ENCODE measurements at places on chromosomes 7 and 10.

- no peak for DNase-seq
Observed at GRCh38 chr7:36387435-36388231, 2.0 kb upstream of the ANLN start.

- DNase-seq: no peak
Observed at GRCh38 chr7:37504801-37505200, 56.1 kb upstream of the ELMO1 start.

- DNase-seq: no peak
Observed at GRCh38 chr10:98168147-98168546, 33.7 kb downstream of the R3HCC1L start.

GRCh38 chr10:124723826-124724225 lies 20.4 kb downstream of the FAM53B start:
- no peak for DNase-seq

DNA sequence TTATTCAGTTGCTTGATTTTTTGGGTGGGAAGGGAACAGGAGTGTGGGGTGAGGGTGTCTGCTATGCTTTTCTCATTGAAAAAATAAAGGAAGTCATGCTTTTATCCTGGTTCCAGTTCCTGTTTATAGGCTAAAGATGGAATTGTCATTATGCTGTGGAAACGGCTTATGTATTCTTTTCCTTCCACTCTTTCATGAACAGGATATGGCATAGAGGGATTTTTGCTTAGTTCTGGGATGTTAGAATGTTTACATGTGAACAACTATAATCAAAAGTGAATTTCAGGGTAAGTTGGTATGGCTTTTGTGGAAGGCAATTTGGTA lies 35.9 kb upstream of the PTPN12 start:
- no peak for DNase-seq

GRCh38 chr10:17241611-17242333 lies 13.7 kb downstream of the VIM start:
- DNase-seq: no peak

GRCh38 chr7:105840981-105841749 lies 35.2 kb downstream of the ATXN7L1 start:
- no peak for DNase-seq

GRCh38 chr10:659688-660141 lies 29.8 kb downstream of the DIP2C start:
- no peak for DNase-seq

GRCh38 chr7:49295146-49295545 lies 370.8 kb downstream of the CDC14C start:
- no peak for DNase-seq

Measured in stimulated activated CD4-positive, alpha-beta T cell treated with anti-CD3 and anti-CD28 coated beads, TNF-alpha, amount 100 ng/mL, for 1 hour (primary cell).